M059J (cell line): ENCODE measurements at places on chromosomes 7 and 10. TPM values are rescaled to one million over a fixed set of nuclear protein-coding genes. Genes with fewer than 3 reads are reported as not detected.

GRCh38 chr10:34727595-34728033 lies 87.5 kb downstream of the PARD3 start:
- no peak for DNase-seq

DNA sequence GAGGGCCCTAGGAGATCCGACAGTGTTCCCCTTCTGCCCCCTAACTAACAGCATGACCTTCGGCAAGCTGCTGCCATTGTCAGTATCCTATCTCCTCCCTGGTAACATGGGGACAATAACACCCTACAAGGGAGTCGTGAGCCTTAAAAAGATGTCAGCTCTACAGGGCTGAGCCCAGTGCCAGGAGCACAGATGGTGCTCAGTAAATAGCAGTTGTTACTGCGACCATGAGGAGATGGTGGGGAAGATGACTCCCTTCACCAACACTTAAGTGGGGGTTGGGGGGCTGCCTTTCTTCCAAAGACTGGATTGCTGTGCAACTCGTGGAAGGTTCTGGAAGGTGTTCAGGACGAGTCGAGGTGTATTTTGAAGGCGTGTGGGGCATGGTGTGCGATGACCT lies 29.5 kb upstream of the C10orf120 start:
- no peak for DNase-seq

DNA sequence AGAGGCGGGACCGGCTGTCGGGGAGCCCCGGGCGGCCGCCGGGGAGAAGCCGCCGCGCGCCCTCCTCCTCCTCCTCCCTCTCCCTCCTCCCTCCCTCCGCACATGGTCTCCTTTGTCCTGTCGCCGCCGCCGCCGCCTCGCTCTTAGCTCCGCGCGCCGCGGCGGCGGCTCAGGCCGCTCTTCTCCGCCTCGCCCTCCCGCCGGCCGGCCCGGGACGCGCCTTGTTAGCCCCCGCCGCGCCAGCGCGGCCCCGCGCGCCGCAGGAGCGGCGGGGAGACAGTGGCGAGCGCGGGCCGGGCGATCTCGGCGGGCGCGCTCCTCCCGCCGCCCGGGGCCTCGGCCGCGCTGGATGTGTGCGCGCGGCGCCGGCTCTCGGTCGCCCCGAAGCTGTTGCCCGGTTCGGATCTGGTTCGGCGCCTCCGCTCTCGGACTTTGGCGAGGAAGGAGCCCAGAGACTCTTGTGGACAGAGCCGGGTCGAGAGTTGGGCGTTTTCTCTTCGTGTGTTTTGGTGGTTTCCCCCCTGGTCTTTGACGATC lies 437.4 kb upstream of the GALNT17 start:
- peak; percentile 48 for DNase-seq

- DNase-seq = no peak
Measured at GRCh38 chr7:25758559-25758958, 393.4 kb upstream of the NFE2L3 start.

DNA sequence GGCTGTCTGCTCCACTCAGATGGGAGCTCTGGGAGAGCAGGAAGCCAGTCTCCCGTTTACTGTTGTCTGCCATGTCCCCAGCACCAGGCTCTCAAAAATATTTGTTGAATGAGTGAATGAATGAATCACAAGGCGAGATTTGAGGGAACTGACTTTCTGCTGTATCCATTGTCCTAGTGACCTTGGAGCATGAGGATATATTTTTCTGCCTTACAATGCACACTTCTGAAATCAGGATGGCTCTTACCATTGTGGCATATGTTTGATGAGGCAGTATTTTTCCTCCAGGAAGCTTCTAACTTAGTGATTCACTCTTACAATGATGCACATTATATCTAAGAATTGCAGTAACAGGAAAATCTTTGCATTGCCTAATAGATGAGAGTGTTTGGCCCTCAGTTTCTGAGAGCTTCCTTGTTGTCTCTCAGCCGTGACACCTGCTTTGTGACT lies 136.4 kb downstream of the RPS24 start:
- DNase-seq = peak; percentile 25

- no peak for DNase-seq
Measured at GRCh38 chr10:72274730-72275350, 1.1 kb downstream of the DDIT4 start.

GRCh38 chr7:92682330-92682729 lies 92.1 kb upstream of the FAM133B start:
- no peak for DNase-seq

- no peak for DNase-seq
Measured at GRCh38 chr7:8255680-8256655, 6.0 kb downstream of the ICA1 start.

DNA sequence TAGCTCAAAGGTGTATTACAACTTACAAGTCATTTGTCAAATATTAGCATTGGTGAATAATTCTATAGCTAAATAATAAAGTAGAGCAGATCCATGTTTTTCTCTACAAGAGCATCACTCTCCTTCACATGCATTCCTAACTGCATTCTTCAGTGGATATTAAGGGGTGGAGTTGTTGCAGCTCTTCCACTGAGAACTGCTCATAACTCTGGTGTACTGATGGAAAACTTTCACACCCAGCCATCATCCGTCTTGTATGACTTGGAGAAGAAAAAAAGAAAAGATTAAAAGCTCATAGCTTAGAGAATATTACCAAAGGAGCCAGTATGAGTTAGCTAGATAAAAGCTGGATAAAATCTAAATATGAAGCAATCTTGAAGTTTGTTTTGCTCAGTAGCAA lies 10.2 kb upstream of the FAM13C start:
- DNase-seq = no peak

DNA sequence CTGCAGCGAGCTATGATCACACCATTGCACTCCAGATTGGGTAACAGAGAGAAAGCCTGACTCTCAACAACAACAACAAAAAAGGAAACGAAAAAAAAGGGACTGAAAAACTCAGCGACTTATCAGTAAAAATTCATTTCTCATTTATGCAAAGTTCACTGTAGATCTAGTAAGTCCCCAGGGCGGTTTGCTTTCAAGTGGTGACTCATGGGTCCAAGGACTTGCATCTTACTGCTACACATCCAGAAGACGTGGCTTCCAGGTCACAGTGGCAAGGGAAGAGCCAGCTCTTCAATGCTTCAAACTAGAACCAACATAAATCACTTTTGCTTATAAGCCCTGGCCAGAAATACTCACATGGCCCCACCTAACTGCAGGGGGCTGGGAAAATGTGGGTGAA lies 178.3 kb upstream of the AUTS2 start:
- peak; percentile 86 for DNase-seq

HOXA3 gene
- 0.86 and 8.6 TPM in 2 replicates for total RNA-seq

LRRN3 gene
- 5.9 and 7.8 TPM in 2 replicates for total RNA-seq

NRAP gene
- not detected in 2 replicates for total RNA-seq

NEURL1 gene
- 4.5 and 19.9 TPM in 2 replicates for total RNA-seq

CAV1 gene
- total RNA-seq = 388 and 413 TPM in 2 replicates

SPAM1 gene
- not detected in 2 replicates for total RNA-seq

ELMO1 gene
- 21.7 and 36.3 TPM in 2 replicates for total RNA-seq

GPR146 gene
- total RNA-seq = 1.8 and 4.9 TPM in 2 replicates

ITIH5 gene
- total RNA-seq = 0.64 and 2.1 TPM in 2 replicates
